Activated naive CD4-positive, alpha-beta T cell treated with anti-CD3 and anti-CD28 coated beads, Interleukin-2, amount 50 U/mL, for 16 hours (primary cell): ENCODE measurements at places on chromosomes 11 and 22.

DNA sequence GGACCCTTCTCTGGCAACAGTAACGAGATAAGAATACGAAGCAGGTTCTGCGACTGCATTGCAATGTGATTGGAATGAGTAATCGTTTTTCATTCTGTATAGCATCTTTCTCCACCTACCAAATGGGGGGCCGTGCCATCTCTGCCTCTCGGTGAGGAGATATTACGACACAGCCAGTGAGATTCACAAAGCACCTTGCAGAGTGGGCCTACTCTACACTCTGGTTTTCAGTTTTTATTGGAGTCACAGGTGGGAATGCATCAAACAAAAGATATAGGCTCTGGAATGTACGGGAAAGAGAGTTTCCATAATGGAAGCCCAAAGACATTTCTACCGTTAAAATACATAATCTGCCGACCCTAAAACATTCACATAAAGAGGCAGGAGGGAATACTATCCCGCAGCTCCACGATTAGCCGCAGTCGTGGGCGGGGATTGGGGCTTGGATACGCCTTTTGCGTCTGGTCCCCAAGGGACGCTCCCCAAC is 423 bp upstream of the RTN3 start:
- DNase-seq, result peak; percentile 25

DNA sequence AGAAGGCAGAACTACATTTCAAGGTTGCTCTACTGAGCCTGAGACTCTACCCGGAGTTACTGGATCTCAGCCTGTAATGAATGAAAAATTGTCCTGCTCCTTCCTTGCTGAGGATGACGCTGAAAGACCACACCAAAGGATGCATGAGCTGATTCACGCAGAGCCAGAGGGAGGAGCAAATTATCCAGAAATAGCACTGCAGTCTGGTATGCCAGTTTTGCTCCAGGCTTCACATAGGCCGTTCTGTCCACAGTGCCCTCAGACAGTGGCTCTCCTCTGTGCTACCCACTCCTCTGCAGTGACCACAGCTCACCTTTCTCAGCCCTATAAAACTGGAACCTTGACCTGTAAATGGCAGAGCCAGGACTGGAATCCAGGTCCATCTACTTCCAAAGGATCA is 79.3 kb upstream of the GALNT18 start:
- no peak for DNase-seq

GRCh38 chr22:19691007-19691720 is 23.1 kb upstream of the SEPTIN5 start:
- DNase-seq, result no peak

DNA sequence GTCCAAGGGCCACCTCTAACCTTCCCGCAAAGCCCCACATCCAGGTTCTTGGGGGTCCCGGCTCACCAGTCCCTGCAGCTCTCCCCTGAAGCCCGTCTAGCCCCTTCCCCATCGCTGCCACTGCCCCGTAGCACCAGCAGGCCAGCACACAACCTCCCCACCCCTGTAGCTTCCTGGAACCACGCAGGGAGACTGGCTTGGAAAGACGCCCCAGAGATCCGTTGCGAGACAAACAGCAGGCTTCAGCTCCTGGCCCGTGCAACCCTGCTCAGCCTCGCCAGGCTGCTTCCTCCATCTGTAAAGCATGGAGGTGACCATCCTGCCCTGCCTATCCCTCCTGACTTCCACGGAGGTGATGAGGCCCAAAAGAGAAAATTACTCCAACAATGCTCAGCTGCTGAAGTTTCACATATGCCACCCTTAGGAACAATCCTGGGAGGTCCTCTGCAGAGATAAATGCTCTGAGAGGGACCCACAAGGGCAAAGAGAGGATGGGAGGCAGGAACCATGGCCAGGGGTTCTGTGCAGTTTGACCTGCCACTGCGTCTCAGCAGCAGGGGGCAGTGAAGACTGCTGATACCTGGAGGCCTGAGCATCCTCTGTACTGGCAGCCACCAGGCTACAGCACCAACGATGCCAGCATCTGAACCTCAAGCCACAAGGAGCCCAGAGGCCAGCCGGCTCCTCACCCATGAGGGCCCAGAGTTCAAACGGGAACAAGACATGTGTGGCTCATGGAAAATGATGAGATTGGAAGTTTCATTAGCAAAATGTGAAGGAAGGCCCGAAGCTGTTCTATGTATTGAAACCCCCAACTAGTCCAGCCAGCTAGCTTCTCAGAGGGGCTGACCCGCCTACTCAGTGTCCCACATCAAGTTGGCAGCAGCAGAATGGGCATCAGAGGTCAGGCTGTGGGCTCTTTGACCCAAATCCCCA is 16.1 kb downstream of the DGCR2 start:
- peak; percentile 58 for DNase-seq

DNA sequence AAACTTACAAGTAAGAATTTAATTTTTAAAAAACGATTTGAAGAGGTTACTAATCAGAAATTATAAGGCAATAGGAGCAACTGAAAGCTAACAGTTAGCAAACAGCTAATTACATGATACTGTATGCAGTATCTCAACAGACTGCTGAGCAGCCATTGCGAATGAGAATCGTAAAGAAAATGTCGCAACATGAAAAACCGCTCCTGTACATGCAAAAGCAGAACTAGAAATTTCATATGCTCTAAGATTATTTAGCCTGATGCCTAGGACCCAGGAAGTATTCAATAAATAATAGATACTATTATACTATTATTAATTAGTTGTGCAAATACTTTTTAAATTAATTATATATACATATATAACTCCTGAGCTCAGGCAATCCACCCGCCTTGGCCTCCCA is 48.7 kb upstream of the EP300 start:
- DNase-seq, result no peak

DNA sequence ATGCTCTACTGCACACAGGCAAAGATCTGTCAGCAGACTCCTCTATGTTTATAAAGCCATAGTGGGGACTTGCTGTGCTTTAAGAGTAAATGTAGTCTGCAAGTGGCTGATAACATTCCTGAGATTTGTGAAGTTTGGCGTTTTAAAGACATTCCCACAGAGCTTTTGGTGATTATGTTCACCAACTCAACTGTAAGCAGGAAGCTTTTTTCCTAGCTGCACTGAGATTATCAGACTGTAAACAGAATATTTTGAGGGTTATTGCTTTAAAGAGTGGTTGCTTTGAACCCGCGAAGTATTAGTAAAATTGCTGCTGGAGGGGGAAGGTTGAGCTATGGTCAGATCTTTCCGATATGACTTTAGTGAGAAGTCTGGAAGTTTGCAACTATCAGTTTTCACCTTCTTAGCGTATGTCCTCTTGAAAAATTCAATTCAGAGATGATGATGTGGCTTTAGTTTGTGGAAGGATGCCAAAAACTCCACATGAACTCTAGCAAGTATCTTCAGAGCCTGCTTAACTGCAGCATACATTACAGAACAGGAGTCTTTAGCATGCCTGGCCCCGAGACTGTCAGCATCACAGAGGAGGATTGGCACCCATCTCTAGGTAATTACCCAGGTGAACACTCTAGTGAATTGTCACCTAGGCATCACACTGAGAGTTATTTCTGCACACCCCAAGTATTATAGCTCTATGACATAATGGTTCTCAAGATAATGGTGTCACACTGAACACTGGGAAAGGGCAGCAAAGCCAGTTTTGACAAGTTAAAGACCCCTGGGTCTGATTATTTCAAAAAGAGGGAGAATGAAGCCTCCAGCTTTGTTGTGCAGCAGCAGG is 89.9 kb downstream of the MTNR1B start:
- DNase-seq, result no peak

DNA sequence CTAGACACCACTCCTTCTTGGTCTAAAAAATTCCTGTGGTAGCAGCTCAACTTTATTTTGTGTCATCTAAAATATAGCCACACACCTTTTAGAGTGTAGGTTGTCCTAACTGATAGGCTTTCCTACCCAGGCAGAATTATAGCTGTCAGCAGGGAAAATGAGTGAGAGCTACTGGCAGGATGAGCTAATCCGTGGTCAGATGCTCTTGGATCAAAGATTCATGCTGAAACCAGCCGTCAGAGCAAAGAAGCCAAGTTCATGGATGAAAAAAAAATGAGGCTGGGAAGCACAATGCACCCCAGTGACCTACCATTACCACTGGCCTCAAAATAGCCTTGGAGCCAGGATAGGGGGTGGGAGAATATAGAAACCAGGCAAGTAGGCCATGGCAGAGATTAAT is 113.1 kb upstream of the BLID start:
- DNase-seq, result no peak

GRCh38 chr11:6298605-6299004 is 21.7 kb downstream of the CAVIN3 start:
- no peak for DNase-seq

- no peak for DNase-seq
Observed at GRCh38 chr11:10456519-10456918, 1.5 kb downstream of the AMPD3 start.

DNA sequence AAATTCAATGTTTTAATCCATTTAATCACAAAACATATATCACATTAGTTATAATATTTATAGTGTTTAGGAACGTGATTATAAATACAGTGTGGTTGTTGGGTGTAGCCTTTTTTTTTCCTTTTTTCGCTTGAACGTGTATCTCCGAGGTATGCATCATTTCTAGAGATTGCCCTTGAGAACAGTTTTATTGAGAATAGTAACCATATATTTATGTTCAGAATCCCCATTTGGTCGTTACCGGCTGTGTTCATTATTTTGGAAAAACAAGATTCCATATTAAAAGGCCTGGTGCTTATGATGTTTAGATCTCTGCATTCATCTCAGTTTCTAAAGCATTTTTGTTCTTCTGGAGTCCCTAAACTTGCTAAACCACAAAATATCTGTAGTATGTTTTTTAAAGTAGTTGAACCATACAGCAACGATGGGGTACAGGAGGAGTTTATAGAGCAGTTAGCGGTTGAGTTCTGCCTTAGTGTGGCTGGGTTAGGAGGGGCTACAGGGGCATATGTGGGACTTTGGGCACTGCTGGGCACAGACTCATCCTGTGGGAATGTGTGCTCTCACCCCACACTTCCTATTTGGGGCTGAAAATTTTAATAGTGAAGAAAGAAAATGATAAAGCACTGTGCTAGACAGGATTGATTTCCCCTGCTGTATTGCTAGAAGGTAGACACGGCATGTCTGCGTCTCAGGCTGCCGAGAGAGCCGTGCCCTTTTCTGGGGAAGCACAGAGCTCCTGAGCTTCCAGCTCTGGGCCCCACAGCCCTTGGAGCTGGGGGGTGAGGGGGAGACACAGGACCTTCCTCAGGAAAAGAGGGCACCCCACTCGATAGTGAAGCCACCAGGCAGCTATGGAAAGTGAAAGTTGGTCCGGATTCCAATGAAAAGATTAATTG is 81.5 kb upstream of the PPARA start:
- DNase-seq, result no peak

- DNase-seq, result no peak
Observed at GRCh38 chr11:114291381-114291780, 4.8 kb upstream of the NNMT start.

GRCh38 chr11:12420706-12421105 is 43.3 kb downstream of the PARVA start:
- no peak for DNase-seq

- no peak for DNase-seq
Observed at GRCh38 chr22:46120420-46120737, 29.9 kb upstream of the PPARA start.

DNA sequence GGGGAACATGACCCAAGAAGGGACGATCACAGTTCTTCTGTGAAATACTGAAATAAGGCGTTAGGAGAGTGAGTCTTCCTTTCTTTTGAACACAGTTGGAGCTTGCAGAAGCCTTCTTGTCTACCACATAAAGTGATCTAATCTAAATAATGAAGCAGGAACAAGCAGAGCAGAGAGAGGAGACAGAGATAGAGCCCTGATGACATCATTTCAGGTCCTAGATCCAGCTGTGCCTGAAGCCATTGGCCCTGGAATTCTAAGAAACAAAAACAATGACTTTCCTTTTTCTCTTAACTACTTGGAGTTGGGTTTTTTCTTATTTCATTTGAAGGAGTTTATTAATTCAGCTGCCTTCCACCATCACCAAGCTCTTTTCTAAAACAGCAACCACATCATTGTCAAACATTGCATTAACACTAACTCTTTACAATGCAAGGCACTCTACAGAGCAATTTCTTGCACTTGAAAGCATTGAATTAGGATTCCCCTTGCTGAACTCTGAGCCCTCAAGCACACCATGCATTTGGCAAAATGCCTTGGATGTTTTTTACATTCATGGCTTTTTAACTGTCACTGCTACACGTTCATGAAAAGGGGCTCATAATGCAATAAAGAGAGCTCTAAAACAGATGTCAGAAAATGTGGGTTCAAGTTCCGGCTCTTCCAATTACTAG is 117.2 kb upstream of the TIMP3 start:
- DNase-seq, result no peak

- no peak for DNase-seq
Observed at GRCh38 chr11:11607772-11608171, 14.0 kb downstream of the GALNT18 start.

DNA sequence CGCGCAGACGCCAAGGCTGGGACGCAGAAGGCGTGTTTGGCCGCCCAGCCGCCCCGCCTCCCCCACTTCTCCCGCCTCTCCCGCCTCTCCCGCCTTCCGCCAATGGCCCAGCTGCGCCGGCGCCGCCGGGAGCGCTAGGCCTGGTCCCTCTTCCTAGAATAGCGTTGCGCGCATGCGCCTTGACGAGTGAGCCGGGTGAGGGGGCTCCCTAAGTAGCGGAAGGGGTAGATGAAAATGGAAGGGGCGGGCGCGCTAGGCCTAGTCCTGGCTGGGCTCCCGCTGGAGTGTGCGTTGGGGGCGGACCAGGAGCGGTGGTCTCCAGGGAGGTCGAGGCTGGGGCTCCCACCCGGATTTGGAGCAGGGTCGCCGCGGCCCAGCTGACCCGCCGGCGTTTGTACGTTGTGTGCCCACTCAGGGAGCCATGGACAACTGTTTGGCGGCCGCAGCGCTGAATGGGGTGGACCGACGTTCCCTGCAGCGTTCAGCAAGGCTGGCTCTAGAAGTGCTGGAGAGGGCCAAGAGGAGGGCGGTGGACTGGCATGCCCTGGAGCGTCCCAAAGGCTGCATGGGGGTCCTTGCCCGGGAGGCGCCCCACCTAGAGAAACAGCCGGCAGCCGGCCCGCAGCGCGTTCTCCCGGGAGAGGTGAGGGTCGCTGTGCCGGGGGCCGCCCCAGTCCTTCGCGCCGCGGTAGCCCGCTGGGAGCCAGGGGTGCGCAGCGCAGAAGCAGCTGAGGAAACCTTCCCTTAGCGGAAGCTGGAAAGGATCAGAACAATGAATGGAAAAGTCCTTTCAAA is at the start of gene AKIP1:
AKIP1 (plus strand) TSS at position 161 of the 795 bp plus-strand sequence; CDS start at position 422, 261 bp downstream.
- DNase-seq, result peak; percentile 79

GRCh38 chr11:113873236-113873626 is 2.1 kb downstream of the USP28 start:
- no peak for DNase-seq

GRCh38 chr22:43789452-43789851 is 22.7 kb downstream of the EFCAB6 start:
- no peak for DNase-seq

- DNase-seq, result no peak
Observed at GRCh38 chr11:116791813-116792143, at the start of gene APOA5. Gene APOA5, minus strand, starts transcription at chr11:116791879. Its CDS starts 19 bp downstream, at chr11:116791860.

DNA sequence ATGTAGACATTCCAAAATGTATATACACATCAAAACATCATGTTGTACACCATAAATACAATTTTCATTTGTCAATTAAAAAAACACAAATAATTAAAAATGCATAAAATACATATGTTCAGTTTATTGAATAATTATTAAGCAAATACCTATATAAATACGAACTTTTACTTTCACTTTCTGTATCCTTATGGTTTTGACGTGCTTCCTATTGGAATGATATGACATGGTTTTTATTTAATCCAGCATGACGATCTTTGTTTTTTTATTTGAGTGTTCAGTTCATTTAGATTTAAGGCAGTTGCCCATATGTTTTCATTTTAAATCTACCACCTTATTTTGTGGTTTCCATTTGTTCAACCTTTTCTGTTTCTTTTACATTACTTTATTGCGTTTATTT is 198.3 kb upstream of the PLET1 start:
- no peak for DNase-seq
